ENCODE measurements at places on chromosomes 6 and 20.

GRCh38 chr6:113006494-113006893, 659.4 kb downstream of the RFPL4B start:
- DNase-seq = no peak

GRCh38 chr6:124132256-124132655, 328.6 kb downstream of the NKAIN2 start:
- no peak for DNase-seq

- DNase-seq = no peak
These were observed 114.8 kb downstream of the LRFN2 start for GRCh38 chr6:40472353-40472752.

GRCh38 chr20:40532103-40532502, 156.9 kb downstream of the MAFB start:
- peak; percentile 52 for DNase-seq

- DNase-seq = peak; percentile 86
These were observed 9.1 kb downstream of the SMPDL3A start for GRCh38 chr6:122798099-122798641.

DNA sequence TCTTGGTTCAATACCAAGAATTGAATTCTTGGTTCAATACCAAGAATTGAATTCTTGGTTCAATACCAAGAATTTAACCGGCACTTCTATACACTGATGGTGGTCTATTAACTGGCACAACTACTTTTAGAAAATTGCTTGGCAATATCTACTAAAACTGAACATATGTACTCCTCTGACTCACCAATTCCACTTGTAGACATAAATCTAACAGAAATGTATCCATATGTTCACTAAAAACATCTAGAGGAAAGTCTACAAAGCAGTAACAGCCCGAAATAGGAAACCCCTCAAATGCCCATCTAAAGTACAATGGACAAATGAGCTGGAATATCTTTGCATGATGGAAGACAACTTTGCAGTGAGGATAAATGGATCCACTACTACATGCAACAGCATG, 71.9 kb downstream of the KIF16B start:
- no peak for DNase-seq

- DNase-seq = no peak
These were observed 27.3 kb downstream of the GMPR start for GRCh38 chr6:16265351-16266341.

- DNase-seq = no peak
These were observed 107.2 kb downstream of the LY86 start for GRCh38 chr6:6695625-6696276.

DNA sequence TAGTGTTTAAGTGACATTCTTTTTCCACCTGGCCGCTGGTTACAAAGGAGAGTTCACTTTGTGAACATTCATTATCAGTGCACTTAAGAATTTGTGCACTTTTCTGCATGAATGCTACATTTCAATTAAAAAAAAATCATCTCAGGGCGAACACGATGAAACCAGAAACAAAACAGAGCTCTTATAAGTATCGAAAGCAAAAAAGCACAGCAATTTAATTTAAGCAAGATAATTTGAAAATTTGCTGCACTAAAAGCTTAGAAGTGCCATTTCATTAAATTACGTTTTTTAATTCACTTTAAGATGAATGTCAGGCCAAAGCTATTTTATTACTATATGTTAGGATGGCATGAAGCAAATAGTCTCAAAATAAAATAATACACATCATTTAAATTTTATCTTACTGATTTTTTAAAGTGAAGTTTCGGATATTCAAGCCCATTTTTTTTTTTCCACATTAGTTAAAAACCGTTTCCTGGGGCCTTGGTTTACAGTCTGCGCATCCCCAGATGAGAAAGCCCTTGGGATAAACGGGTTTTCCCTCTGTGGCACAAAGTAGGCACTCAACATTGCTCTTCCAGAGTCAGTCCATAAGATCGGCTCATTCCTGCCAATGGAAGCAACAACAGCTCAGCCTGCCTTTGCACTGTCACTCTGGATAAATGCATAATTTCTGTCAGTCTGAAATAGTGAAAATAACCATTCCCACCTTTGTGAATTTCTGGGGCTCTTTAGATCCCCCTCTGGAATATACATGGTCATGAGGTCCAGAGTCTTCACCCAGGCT, 80.1 kb downstream of the FYN start:
- no peak for DNase-seq

- DNase-seq = no peak
These were observed 118.0 kb downstream of the B3GAT2 start for GRCh38 chr6:70838907-70839285.

- DNase-seq = no peak
These were observed 13.5 kb upstream of the FRMD1 start for GRCh38 chr6:168092541-168092940.

DNA sequence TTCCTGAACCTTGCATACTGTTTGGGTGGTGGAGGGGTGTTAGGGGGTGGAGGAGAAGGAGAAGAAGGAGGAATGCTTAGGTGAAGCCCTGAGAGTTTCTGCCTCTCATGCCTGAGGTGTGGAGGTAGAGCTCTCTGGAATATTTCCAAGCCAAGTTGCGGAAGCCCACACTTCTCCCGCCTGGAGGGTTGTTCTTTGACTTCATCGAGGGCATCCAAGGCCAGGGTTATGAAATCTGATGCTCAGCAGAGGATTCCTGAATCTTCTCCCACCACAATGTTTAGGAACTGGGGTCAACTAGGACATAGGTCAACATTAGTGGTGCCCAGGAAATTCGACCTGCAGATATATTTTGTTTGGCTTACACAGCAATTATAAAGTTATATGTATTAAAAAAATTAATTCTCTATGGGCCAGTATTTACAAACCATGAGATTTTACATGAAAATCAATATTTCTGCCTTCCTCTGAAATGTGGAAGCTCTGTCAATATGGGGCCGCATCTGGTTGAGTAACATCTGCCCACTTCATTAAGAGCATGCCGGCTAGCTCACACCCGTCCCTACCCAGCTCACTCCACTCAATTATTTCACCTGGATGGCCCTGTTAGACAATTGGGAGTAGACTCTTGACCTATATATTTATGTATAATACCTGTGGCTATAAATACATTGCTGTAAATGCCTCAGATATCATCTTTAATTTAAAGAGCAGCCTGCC, 257.1 kb upstream of the ZFP64 start:
- no peak for DNase-seq

GRCh38 chr6:51495096-51495495, 592.3 kb downstream of the PKHD1 start:
- DNase-seq = no peak

DNA sequence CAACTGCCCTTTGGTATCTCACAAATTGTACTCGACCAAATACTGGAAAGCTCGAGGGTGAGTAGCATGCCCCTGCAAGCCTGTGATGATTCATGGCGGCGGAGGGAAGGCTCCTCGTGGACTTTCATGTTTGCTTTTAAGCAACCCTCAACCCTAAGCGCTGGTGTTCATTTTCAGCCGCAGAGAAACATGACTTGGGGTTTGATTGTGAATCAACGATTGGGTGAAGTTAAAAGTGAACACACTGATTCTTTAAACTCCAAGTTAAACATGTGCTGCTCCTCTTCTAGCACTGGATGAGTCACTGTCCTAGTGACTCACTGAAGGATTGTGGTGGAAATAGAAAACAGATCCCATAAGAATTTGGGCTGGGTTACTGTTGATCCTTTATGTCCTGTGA, 8.3 kb downstream of the CD109 start:
- DNase-seq = peak; percentile 97

DNA sequence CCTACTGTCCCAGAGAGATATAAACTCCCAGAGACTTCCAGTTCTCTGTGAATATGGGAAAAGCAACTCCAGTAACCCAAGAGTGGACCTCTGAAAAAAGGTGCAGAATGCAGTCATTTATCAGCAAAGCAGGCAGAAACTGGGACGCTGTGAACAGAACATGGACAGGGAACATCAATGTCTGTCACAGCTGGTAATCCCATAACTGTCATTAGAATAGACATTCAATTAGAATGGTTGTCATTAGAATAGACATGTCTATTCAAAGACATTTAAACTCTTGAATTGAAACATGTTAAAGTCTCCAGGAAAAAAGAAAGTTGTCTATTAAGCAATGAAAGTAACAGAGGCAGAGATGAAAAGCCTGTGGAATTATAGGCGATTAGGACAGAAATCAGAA, 302.1 kb downstream of the BTBD3 start:
- no peak for DNase-seq

DNA sequence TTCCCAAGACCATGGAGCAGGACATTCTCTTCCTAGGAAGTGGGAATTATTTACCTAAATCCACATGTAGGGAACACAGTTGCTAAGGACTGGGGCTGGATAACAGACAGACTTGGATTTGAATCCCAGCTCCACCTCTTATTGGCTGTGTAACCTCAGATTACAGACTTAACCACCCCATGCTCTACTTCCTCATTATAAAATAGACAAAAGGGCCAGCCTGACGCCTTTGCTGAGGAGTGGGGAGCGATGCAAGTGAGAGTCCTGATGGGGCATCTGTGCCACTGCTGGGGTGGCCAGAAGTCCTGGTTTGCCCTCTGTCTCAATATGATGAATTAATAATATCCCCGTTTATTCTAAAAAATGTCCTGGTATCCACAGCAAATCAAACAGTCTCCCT, 46.8 kb downstream of the SPATA2 start:
- no peak for DNase-seq

DNA sequence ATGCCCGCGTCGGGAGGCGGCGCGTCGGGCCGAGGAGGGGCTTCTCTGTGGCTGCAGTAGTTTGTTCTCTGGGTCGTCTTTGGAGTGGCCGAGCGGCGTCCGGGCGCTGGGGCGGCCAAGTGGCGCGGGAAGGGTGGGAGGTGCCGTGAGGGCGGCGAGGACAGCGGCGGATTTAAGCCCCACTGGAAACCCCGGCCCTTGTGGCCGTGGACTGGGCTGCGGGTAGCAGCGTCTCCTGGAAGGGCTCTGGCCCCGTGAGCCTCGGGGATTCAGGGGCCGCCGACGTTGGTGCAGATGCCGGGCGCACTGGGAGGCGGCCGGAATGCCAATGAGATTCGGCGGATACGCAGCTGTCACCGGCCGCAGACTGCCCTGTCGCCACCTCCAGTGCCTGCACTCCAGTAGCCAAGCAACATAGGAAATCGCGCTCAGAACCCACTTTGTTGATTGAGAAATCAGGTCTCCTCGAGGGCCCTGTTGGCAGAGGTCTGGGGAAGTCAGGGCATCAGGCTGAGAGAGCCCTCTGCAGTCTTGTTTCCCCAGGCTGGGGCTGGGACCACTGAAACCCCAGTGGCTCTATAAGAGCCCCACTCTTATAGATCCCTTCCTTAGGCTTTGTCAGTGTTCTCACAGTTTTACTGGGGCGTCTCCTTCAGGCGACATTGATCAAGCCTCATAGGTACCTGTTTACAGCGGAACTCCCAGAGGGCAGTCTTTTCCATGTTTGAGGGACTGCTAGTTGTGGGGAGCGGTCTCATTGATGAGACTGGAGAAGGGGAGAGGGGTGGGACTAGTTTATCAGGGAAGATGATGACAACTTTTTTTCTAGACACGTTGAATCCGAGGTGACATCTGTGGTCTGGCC, 642 bp downstream of the GZF1 start:
- DNase-seq = peak; percentile 50

DNA sequence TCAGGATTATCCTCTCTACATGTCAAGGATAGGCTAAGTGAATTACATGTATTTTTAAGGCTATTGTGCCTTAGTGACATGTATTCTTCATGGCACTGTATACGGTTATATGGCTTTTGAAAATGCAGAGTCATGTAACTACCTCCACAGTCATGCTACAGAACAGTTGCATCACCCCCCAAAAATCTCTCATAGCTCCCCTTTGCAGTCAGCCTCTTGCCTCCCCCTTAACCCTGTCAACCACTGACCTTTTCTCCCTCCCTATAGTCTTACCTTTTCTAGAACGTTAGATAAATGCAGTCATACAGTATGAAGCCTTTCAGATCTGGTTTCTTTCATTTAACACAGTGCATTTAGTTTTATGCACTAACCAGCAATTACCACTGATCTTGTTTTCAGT, 10.3 kb upstream of the RNF24 start:
- no peak for DNase-seq

DNA sequence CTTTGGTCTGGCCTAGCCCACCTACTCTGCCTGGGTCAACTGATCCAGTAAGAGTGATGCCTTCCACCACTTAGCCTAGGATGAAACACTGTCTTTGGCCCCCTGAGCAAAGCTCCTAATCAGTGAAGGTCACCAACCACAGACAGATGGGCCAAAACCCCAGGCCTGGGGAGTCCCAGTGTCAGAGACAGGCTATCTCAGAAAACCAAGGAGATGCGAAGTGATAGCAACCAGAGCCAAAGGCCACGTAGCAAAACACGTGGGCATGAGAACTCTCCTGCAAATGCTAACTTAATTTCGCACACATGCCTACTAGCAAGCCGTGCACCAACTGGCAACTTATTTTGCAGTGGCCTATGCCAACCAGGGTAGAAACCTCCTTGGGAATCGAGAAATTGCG, 29.1 kb downstream of the AGPAT4 start:
- DNase-seq = no peak

GRCh38 chr6:143595251-143596036, 82.3 kb upstream of the PHACTR2 start:
- DNase-seq = no peak

DNA sequence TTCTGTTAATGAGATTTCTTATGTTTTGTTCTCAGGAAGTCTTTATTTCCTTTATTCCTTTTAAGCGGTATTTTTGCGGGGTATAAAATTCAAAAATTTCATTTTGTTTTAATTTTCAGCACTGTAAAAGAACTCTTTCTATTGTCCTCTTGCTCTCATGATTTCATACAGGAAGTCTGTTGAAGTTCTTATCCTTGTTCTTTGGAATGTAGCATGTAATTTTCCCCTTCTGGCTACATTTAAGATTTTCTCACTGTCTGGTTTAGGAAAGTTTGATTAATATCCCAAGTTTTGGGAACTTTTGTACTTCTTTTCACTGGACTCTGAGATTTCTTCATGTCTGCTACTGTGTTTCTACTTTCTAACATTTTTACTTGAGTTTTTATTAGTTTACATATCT, 581.4 kb upstream of the GJE1 start:
- peak; percentile 8 for DNase-seq

DNA sequence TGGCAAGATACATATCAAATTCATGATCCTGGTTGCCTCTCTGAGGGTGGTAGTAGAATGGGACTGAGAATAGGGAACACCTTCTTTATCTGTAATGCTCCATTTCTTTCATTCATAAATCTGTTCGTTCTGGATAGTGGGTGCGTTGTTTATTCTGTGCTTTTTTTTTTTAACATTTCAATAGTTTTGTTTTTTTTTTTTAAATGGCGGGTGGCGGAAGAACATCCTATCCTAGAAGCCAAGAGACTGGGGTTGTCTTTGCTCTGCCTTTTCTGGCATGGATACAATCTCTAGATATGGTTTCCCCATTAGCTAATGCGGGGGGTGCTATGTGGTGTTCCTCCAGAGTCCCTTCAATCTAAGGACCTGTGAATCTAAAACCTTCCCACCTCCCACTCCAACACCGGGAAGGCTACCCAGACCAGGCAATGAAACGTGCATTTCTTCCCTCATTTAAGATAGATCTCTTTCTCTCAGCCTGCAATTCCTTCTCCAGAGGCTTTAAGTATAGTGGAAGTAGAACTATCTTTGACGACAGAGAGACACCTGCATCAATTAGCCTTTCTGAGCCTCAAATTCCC, 883 bp upstream of the CCDC28A start:
- peak; percentile 28 for DNase-seq

GRCh38 chr6:157240059-157240959, 83.0 kb downstream of the TMEM242 start:
- peak; percentile 73 for DNase-seq

- DNase-seq = no peak
These were observed 154.2 kb upstream of the RNF24 start for GRCh38 chr20:4169360-4170190.
